ENCODE measurements at places on chromosomes 7 and 10.

DNA sequence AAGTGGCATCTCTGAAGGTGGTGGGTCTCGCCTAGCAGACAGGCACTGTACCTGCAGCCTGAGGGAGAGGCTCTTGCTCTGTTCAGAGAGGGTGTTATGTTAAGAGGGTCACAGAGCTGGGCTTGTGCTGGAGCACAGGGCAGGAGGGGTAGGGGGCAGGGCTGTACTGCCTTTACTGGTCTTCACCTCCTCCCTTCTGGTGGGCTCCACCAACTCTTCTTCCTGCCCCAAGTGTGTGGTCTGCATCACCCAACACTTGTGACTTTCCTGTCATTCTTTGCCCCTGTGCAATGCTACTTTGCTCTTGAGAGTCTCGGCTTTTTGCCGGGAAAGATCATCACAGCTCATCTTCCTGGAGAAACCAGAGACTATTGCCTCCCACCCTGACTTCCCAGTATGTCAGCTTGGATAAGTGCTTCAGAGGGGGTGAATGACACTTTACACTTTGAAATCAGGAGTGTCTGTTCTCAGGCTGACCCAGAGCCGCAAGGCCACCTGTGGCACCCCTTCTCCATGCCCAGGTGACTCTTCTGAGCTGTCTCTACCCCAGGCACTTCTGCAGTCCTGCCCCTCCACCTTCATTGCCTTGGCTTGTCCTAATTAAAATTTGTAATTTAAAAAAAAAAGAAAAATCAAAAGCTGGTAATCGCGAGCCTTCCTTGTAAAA lies 38.4 kb upstream of the IKZF1 start:
- DNase-seq, result peak; percentile 52

GRCh38 chr7:14850039-14850438 lies 52.5 kb downstream of the DGKB start:
- DNase-seq, result no peak

- DNase-seq, result no peak
Measured at GRCh38 chr7:43113622-43114457, 1.4 kb downstream of the HECW1 start.

DNA sequence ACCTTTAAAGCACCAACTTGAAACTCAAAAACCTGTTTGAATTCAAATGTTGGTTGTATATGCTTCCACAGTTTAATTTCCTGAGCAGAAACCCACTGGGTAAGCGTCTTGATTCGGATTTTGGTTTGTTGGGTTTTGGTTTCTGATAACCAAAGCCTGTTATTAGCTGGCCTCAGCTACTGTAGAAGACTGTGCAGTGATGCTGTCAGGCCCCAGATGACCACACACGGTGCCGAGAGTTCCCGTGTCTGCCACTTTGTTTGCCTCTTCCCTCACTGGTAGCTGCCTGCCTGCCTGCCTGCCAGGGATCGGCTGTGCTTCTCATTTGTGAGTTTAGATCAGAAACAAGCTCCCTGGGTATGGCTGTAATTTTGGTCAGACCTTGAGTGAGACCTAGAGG lies 5.6 kb downstream of the MDH2 start:
- DNase-seq, result no peak

GRCh38 chr7:141949021-141949420 lies 2.2 kb upstream of the CLEC5A start:
- DNase-seq, result no peak

GRCh38 chr10:20202337-20202736 lies 386.1 kb downstream of the PLXDC2 start:
- no peak for DNase-seq

GRCh38 chr7:15218261-15218660 lies 315.7 kb upstream of the DGKB start:
- no peak for DNase-seq

GRCh38 chr10:108899670-108900069 lies 1023.6 kb downstream of the XPNPEP1 start:
- no peak for DNase-seq

- peak; percentile 1 for DNase-seq
Measured at GRCh38 chr10:36534471-36535002, 590.9 kb upstream of the ANKRD30A start.

DNA sequence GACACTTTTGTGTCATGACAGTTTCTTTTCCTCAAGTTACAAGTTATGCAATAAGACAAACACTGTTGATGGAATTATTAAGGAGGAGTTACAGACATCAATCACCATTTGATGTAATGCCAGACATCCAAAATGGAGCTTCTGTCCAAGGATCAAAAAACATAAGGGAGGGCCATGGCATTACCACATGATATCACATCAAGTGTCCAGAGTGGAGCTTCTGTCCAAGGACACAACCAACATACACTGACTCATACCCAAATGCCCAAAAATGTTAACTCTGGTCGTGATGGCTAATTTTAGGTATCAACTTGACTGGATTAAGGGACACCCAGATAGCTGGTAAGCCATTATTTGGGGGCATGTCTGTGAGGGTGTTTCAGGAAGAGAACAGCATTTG lies 140.4 kb downstream of the DOCK4 start:
- DNase-seq, result no peak

GRCh38 chr10:10508211-10508610 lies 509.5 kb upstream of the CELF2 start:
- no peak for DNase-seq

DNA sequence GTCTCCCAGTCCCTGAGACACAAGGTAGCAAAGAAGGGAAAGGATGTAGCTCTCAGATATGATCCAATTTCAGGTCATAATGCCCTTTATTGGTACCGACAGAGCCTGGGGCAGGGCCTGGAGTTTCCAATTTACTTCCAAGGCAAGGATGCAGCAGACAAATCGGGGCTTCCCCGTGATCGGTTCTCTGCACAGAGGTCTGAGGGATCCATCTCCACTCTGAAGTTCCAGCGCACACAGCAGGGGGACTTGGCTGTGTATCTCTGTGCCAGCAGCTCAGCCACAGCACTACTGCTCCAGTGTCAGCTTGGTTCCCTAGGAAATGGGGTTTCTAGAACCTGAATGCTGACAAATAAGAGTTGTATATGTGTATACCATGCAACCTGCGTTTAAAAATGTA lies 74.6 kb upstream of the PRSS58 start:
- no peak for DNase-seq

DNA sequence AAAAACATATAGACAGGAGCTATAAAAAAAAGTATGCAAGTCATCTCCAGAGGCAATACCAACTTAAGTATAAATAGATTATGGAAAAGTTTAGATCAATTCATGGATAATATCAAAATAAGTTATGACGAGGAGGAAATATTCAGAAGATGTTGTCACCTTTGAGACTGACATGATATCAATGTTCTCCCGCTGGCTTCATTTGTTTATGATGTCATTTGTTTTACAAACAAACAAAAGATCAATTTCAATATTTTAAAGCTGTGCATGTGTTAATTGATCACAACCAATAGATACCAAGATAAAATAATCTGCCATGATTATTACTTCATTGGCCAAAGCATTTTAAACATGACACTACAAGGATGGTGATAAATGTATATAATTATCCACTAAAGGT lies 43.5 kb downstream of the SLC16A12 start:
- no peak for DNase-seq

DNA sequence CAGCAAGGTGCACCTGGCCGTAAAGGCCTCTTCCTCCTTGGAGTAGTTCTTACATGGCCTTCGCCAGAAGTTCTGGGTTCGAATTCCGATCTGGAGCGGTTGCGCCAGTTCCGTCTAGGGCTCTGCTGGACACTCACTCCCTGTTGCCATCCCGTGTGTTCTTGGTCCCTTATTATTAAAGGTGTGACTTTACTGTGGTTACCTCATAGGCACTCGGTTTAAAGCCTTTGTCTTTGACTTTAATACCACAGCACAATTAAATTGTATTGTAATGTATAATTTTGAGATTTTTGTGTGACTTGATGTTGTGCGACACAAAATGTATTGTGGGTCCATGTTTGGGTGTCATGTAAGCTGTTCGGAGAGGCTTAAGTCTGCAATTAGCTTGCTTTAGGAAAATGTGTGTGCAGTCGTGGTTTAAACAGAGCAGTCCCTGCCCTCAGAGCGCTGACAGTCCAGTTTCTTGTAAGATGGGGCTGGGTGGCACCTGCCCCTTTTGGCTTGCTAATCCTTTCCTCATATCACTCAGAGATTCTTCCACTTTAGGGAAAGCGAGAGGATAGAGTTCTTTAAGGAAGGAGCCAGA lies 919 bp downstream of the INPP5F start:
- no peak for DNase-seq

- DNase-seq, result no peak
Measured at GRCh38 chr7:72272479-72272878, 139.7 kb downstream of the CALN1 start.

- no peak for DNase-seq
Measured at GRCh38 chr10:34223658-34224057, 591.4 kb downstream of the PARD3 start.

DNA sequence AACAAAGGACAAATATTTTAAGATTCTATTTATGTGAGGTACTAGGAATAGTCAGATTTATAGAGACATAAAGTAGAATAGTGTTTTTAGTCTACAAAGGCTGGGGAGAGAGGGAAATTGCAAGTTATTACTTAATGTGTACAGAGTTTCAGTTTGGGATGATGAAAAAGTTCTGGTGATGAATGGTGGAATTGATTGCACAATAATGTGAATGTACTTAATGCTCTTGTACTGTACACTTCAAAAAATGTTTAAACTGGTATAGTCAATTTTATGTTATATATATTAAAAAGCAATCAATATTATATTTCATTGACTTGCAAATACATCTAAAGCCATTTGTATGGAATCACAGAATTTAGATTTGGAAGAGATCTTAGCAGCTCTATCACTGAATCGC lies 213.4 kb downstream of the PPP1R3A start:
- DNase-seq, result no peak

GRCh38 chr7:108284349-108285002 lies 154.3 kb upstream of the LAMB4 start:
- DNase-seq, result peak; percentile 18

GRCh38 chr7:135151533-135151932 lies 3.7 kb downstream of the TMEM140 start:
- no peak for DNase-seq

GRCh38 chr10:88478256-88478655 lies 104.9 kb downstream of the RNLS start:
- DNase-seq, result no peak

DNA sequence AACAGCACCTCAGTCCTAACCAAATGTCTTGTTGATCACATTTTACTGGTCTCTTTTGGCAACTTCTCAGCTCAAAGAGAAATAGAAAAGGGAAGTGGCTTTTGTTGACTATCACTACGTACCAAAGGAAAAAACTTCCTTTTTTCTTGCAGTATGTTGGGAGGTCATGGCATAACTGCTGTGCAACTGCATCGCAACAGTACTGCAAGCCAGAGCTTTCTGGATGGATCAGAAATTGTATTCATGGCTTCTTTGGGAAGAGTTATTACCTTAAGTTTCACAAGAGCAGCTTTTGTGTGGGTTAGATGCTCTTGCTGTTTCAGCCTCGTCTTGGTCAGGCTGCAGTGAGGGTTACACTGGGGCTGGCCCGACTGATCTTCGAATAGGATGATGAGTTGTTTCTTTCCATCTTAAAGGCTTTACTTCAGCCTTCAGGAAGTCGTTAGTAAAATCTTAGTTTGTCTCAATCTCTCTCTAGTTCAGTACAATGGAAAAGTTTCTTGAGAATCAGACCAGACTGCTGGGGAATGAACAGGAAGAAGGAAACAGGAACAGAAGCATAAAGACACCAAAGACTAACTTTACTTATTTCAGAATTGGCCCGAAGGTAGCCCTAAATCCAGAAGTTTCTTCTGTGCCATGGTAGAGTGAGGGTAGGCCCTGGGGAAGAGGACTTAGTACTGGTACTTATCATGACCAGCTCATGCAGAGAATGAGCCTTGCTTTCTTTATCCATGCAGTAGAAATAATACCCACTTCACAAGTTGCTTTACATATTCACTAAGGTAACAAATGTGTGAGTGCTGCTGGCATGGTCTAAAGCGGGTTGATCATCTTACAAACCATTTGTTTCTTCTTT lies 153.6 kb downstream of the CELF2 start:
- peak; percentile 61 for DNase-seq

- peak; percentile 42 for DNase-seq
Measured at GRCh38 chr10:86411281-86411841, 44.8 kb upstream of the GRID1 start.

- no peak for DNase-seq
Measured at GRCh38 chr7:2010101-2010500, 222.6 kb downstream of the MAD1L1 start.

GRCh38 chr7:7566651-7567611 lies at the start of gene MIOS:
Gene MIOS, plus strand, starts transcription at chr7:7566884. Its CDS starts 5,592 bp downstream, at chr7:7572476.
- DNase-seq, result peak; percentile 87

- no peak for DNase-seq
Measured at GRCh38 chr10:118238573-118239235, 103.4 kb downstream of the FAM204A start.

- no peak for DNase-seq
Measured at GRCh38 chr7:103879411-103879810, 110.0 kb downstream of the RELN start.

GRCh38 chr7:30027065-30027456 lies 559 bp upstream of the FKBP14 start:
- DNase-seq, result peak; percentile 21

- no peak for DNase-seq
Measured at GRCh38 chr7:77222065-77222464, 22.4 kb upstream of the FGL2 start.

DNA sequence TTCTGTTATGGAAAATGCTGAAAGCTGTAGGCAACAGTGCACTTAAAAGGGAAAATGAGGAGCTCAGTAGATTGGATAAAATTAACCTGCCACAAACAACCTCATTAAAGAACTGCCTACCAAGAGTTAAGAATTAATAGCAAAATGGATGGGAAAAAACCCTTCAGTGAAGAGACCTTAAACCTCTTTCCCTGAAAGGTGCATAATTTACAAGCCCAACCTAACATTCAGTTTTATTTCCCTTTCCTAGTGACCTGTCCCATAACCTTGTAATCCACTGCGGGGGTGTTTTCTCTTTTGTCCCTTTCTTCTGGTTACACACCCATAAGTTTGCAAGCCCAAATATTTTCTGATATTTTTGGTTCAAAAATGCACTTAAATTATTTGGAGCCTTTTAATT lies 21.9 kb downstream of the SKIDA1 start:
- no peak for DNase-seq

DNA sequence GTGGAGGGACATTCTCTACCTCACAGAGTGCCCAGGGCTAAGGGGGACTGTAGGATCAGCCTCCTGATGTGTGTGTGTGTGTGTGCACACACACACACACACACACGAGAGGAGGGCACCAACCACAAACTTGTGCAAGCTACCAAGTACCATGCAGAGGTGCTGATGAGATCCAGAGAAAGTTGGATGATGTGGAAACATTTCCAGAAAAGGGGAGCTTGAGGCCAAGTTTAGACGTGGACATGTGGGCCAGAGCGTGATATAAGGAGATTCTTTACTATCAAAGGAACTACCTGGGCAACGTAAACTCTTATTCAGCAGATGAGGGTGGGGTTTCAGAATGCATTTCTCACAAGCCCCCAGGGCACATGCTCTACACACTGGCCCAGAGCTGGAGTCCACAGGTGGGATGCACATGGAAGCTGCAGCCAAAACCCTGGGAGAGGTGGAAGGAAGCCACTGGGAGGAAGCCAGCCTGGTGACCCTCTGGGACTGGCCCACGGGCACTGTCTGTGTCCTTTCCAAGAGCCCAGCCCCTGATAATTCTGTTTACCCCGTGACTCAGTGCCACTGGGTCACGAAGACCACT lies 53.5 kb downstream of the DLG5 start:
- no peak for DNase-seq
